ENCODE measurements at places on chromosomes 1 and 21.

DNA sequence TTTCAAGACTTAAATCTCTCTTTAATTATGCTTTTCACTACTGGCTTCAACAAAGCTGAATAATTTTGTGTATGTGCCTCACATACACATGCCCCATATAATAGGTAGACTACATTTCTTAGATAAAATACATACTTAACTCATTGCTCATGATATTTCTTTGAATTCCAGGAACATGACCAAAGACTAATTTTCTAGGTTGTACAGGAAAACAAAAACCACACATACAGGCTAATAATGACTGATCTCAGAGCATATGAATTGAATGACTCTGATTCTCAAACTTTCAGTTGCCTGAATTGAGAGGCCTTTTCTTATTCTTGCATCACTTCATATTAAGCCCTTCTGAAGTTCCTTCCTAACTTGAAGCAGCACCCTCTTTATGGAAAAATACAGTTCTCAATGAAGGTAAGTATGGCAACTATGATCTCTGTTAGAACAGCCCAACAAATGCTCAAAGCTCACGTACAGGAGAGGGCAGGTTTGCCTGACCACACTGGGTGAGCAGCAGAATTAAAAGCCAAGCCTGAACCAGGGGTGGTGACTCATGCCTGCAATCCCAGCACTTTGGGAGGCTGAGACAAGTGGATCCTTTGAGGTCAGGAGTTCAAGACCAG is 22.6 kb upstream of the UAP1 start:
- no peak for DNase-seq

DNA sequence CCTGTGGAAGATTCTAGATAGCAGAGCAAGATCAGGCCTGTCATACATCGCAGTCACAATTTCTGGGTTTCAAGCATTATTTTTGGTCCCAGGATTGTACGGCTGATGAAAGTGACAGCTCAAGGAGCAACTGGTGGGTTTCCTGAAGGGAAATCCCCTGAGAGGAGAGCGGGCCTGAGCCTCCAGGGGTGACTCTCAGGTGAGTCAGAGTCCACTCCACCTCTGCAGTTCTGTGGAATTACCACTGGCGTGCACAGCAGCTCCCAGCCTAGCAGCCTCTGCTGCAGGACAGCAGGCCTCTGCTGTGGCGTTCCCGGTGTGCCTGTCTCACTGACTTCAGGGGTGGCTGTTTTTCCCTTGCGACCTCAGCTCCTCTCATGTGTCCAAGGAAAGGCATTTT is 24.4 kb downstream of the SLC66A1 start:
- DNase-seq: no peak

GRCh38 chr1:165235777-165236291 is 120.7 kb downstream of the LMX1A start:
- no peak for DNase-seq

- no peak for DNase-seq
Observed at GRCh38 chr1:77504986-77505385, 177.5 kb downstream of the ZZZ3 start.

DNA sequence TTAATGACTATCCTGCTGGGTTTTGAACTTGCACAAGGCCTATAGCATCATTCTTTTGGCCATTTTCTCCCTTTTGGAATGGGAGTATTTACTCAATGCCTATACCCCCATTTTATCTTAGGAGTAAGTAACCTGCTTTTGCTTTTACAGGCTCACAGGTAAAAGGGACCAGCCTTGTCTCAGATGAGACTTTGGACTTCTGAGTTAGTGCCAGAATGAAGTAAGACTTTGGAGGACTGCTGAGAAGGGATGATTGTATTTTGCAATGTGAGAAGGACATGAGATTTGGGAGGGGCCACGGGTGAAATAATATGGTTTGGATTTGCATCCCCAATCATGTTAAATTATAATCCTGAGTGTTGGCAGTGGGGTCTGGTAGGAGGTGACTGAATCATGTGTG is 212.7 kb downstream of the FAF1 start:
- DNase-seq: no peak

GRCh38 chr1:155269381-155269780 is 3.9 kb downstream of the CLK2 start:
- DNase-seq: no peak

DNA sequence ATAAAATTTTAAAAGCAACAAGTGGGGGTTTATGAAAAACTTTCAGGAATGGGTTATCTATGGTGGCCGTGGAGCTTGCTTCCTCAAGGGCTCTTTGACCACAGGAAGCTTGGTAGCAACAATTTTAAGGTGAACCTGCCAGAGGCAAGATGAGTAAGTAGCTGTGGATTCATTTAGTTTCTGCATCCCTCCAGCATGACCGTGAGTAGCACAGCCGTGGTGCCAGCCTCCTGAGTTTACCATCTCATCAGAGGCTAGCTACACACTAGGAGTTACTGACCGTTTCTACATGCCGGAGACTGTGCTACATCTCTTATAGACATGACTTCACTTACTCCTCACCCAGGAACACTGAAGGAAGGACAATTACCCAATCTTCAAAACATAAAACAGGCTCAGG is 30.1 kb upstream of the PLEKHG5 start:
- no peak for DNase-seq

DNA sequence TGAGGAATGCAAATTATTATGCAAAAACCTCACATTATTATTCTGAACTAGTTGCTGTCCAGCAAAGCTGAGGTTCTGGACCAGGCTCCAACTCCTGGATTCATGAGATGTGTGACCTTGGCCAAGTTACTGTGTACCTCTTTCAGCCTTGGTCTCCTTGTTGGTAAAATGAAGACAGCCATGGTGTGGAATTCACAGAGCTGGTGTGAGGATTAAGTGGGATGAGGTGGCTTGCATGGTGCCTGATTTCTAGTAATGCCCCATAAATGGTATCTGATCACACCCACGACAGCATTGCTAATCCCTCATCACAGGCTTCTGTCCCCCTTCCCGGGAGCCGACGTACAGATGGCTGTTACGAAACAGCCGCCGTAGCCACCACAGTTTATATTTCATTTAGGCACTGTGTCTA is 59.6 kb downstream of the PGBD5 start:
- no peak for DNase-seq

DNA sequence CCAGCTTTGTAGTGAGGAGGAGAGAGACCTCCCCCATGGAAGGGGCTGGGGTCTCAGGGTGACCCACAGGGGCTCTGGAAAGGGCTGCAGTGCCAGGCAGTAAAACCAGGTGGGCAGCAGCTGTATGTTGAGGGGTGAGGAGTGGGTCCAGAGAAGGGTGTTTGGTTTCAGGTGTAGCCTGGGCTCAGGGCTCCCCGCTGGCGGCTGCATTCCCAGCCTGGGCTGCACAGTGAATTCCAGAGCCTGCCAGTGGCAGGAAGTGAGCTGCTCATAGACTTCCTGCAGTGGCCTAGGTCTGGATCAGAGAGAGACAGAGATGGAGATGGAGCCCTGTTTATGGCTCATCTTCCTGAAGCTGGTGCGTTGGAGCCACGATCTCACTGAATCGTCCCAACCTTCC is 356.4 kb downstream of the PTPRU start:
- no peak for DNase-seq

DNA sequence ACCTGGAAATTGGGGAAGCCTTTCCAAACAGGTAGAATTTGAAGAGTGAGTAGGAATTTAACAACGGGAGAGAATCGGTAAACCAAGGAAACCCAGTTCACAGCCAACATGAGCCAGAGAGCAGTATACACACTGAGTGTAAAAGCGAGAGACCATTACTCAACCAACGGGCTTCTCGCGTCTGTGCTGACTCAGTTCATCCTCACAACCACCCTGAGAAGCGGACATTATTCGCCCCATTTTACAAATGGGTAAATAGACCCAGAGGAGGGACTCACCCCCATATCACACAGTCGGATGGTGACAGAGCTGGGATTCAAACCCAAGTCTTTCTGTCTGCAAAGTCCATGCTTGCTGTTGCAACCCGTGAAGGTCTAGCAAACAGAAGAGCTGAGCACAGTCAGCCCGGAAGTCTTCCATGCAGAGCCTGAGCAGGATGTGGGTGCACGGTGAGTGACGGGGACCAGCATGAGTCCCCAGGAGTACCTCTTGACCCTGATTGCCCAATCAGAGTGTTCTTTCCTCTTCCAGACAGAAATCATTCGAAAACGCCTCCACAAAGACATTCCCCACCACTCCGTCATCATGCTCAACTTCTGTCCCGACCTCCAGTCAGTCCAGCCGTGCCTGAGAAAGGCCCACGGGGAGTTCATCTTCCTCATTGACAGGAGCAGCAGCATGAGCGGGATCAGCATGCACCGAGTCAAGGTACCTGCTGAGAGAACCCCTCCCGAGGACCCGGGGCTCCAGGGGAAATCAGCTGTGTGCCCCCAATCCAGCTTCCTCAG is 32.3 kb downstream of the VWA5B1 start:
- no peak for DNase-seq

DNA sequence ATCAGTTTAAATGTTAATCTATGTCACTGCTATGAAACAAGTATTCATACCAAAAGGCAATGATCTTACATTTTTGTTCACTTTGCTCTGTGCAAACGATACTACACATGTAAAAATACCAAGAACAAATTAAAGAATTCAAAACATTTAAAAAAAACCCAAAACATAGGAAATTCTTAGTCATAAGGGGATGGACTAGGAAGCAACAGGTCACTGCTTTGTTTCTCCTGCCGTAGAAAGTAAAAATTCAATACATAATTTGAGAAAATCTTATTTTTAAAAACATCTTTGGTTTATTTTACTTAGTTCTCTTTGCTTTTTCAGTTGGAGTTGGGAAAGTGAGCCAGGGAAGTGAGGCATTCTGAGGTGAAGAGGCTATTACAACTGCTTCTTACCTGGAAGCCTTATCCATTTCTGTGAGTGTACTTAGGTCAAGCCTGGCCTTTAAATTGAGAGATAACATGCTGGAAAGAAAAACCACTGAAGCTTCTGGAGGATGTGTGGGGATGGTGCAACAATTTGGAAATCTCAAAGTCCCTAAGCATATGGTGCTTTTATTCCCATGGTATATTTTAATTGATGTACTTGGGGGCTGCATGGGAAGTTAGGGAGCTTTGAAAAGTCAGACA is 183.5 kb downstream of the CDC42BPA start:
- DNase-seq: no peak

DNA sequence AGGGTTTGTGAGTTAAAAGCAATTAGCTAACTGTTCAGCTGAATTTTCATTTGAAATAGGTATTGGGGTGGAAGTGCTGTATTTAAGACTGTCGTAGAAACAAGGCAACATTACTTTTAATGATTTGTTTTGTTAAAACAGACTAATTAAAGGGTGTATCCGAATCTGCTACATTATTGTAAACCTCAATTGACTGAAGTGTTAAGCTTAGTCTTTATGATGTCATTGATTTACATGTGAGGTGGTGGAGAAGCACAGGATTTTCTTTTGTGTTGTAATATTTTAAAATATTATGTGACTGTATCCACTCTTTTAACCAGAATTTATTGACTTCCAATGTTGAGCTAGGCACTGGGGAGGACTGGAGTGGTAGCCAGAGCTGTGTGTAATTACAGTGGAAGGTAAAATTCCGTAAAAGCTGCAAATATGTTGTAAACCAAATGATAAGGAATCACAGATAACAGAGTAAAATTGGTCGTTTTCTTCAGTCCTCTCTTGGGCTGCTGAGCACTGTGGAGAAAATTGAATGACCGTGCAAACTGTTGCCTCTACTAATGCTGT is 1.6 kb downstream of the HOOK1 start:
- DNase-seq: no peak

DNA sequence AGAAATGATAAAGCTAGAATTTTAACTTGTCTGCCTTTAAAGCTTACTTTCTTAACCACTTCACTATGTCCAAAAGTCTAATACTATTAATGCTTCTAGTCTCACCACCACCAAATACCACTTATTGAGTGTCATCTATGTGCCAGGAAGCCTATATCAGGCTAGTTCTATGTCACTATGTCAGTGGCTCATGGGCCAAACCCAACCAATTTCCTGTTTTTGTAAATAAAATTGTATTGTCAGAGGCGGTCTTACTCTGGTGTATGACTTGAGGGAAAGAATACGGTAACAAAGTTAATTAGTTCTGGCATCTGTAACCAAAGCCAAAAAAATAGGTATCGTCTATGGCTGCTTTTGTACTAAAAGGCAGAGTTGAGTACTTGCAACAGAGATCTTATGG is 14.8 kb downstream of the F5 start:
- no peak for DNase-seq

DNA sequence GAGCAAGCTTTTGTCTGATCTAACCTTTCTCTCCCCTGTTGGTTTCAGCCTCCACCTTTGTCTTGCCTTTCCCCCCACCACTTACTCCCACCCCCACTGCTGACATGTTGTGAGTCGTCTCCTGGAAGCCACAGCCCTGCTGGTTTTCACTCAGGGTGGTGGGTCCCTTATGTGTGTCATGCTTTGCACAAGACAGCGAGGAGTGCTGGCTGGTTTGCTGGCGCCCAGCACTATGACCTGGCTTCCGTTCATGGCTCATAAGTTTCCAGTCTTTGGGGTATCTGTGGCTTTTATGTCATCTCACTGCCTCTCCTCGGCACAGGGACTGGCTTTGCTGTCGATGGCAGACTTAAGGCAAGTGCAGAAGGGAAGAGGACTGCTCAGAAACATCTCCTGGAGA is 177.7 kb downstream of the KIF26B start:
- DNase-seq: no peak

DNA sequence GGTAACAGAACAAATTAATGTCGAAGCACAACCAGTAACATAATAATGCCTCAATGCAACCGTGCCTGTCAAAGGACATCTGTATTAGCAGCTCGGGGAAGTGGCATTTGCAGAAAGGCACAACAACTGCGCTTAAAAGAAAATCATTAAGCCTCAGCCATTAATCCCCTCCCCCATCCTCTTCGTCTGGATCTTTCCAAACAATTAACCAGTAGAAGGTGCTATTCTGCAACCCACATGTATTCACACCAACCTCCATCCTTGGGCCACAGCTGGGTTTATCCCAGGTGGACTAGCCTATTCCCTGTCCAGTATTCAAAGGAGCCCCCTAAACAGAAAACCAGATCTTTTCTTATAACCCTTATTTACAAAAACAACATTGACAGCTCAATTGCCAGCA is 2.6 kb downstream of the RERE start:
- no peak for DNase-seq

- no peak for DNase-seq
Observed at GRCh38 chr1:2391931-2392509, 379 bp downstream of the RER1 start.

DNA sequence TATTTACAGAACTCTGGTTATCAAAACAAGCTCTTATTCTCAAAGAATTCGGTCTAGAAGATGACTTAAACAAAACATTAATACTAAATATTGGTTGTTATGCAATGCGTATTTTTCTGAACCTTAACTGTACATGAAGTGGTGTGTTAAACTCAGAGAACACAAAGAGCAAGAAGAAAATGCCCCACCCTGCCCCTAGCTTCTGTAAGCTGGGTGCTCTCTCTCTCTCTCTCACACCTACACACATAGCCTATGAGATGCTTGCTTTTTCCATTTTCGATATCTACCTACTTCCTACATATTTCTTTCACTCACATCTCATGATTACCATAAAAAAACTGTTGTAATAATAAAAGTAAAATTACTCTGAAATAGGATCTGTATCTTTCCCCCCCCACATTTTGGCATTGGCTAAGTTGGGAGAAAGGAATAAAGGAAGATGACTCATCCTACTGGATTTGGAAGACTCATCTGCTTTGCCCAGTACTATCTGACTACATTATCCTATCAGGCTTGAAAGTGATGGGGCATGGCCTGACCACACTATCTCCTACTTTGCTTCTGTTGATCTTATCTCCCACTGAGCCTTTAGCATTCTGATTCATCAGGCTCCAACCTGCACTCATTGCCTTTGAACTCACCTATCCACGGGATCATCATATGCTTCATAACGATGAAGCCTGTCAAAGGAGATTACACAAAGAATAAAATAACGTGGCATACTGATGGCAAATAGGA is 2.9 kb downstream of the CRYZ start:
- DNase-seq: no peak

- DNase-seq: no peak
Observed at GRCh38 chr1:156743367-156744302, 2.7 kb upstream of the MRPL24 start.

All from stimulated activated CD8-positive, alpha-beta memory T cell treated with anti-CD3 and anti-CD28 coated beads, Interleukin-2, amount 100 ng/mL, for 1 hour (primary cell).